Kidney tubule cell (primary cell): ENCODE measurements at places on chromosomes 16 and 17.

GRCh38 chr17:78893684-78894083 lies 9.3 kb downstream of the CEP295NL start:
- no peak for DNase-seq

DNA sequence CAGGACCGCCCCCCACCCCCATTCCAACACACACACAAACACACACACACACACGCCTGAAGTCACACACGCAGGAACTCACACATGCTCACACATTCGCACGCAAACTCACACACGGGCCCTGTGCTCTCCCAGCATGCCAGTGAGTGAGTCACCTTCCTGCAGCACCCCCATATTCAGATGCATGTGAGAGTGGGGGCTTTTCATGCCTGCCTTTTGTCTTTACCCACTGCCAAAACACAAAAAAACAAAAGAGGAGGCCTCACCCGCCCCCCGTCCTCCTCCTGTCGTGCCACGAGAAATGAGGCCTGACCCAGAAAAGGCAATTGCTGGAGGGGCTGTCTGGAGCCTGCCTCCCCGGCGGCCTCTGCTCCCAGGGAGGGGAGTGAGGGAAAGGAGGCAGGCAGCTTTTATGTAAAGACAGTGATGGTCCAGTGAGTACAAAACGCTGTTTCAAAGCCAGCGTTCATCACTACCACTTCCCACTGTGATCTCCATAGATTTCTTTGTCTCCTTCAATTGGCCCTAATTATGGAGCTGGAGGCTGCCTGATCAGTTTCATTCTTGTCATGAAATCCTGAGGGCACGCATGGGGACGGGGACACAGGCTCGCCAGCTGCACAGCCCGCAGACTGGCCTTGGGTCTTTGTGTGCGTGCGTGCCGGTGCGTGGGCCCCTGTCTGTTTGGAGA lies 29.5 kb upstream of the GSE1 start:
- no peak for DNase-seq

- DNase-seq = no peak
These were observed 9.3 kb downstream of the CHD9NB start for GRCh38 chr16:53043428-53043831.

GRCh38 chr16:3577302-3577752 lies at the start of gene NLRC3:
Gene NLRC3 (minus strand): TSS chr16:3577403. CDS start chr16:3565036, 12,367 bp downstream.
- no peak for DNase-seq

DNA sequence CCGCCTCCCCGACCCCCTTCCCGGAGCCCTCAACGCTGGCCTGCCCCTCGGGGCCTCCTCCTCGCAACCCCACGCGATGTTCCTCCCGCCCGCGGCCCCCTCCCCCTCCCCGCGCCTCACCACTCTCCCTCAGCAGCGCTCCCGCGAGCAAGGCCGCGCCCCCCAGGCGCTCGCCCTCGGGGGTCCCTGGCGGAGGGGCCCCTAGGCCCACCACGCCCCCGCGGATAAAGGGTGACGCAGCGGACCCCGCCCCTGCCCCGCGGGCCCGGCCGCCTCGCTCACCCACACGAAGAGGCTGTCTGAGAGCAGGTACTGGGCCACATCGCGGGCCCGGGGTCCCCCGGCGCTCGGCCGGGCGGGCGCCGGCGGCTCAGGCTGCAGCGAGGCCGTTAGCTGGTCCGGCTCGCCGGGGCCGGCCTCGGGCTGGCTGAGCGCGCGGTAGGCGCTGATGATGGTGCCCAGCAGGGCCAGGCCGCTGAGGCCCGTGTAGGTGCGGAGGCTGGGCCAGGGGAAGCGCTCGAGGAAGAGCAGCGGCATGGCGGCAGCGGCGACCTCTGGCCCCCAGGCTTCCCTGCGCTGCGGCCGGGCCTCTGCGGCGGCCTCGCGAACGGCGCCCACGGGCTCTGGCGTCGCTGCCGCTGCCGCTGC lies 430 bp downstream of the AMFR start:
- no peak for DNase-seq

DNA sequence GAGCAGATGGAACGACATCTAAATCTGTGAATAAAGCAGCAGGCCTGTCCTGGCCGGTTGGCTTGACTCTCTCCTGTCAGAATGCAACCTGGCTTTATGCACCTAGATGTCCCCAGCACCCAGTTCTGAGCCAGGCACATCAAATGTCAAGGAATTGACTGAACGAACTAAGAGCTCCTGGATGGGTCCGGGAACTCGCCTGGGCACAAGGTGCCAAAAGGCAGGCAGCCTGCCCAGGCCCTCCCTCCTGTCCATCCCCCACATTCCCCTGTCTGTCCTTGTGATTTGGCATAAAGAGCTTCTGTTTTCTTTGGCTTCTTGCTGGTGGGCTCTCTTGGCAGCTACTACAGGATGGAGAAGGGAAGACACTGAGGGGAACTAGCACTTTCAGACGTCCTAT lies 4.1 kb upstream of the RSAD1 start:
- no peak for DNase-seq

DNA sequence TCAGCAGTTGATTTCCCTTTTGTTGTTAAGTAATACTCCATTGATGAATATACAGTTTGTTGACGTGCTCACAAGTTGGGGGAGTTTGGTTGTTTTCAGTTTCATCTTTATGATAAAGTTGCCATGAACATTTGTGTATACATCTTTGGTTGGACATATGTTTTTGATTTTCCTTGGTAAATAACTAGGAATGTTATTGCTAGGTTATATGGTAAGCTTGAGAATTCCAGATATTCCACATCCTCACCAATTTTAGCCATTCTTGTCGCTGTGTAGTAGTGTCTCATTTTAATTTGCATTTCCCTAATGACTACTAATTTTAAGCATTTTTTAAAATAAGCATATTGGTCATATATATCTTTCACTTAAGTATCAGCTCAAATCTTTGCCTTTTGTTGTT lies 55.0 kb upstream of the RASL10B start:
- no peak for DNase-seq

DNA sequence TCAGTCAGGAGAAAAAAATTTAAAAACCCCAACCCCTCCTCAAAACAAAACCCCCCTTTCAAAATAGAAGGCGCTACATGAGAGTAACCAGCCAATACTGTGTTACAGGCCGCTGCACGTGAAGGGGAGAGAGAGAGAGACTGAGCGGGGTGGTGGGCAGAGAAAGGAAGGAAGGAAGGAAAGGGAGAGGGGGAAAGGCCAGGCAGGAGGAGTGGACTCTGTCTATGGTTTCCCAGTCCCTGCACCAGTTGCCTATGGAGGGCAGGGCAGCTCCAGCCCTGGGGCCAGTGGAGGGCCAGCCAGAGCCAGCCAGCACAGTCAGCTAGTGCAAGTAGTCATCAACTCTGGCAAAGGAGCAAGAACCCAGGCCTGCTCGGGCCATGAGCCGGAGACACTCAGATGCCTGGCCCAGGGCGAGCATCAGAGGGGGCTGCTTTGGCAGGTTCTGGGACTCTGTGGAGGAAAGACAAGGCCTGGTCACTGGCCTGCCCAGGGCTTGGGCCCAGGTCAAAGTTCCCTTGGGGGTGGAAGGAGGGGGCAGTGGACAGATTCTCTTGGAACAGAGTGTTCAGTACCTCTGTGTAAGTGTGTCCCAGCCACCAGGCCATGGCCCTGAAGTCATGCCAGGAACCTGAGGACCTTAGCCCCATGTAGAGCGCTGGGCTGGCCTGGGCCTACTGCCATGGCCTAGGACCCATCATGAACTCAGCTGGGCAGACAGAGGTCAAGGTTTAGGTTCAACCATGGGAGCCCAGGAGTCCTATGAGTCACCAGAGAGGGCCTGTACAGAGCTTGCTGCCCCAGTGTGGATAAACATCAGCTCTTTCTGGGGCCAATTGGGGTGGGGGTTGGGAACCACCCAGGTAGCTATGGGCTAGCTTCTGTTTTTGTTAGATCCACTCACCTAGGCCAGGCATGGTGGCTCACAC lies 7.3 kb upstream of the GFOD2 start:
- DNase-seq = no peak

DNA sequence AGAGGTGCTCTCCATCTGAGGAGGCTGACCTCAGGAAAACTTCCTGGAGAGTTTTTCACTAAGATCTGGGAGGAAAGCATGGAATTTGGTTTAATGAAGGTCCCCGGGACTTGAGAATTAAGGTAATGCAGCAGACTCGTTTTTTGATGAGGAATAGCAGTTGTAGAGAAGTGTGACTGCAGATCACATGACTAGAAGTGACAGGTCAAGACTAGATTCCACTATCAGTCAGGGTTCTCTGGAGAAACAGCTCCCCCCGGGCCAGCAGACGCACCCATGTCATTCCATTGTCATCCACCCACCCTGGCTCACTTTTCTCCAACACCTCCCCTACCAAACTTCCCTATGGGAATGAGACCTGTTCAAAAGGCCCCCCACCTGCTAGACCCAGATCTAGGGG lies 1.9 kb upstream of the DHRS13 start:
- no peak for DNase-seq

- DNase-seq = peak; percentile 70
These were observed 158.5 kb upstream of the CACNG5 start for GRCh38 chr17:66676421-66676820.

DNA sequence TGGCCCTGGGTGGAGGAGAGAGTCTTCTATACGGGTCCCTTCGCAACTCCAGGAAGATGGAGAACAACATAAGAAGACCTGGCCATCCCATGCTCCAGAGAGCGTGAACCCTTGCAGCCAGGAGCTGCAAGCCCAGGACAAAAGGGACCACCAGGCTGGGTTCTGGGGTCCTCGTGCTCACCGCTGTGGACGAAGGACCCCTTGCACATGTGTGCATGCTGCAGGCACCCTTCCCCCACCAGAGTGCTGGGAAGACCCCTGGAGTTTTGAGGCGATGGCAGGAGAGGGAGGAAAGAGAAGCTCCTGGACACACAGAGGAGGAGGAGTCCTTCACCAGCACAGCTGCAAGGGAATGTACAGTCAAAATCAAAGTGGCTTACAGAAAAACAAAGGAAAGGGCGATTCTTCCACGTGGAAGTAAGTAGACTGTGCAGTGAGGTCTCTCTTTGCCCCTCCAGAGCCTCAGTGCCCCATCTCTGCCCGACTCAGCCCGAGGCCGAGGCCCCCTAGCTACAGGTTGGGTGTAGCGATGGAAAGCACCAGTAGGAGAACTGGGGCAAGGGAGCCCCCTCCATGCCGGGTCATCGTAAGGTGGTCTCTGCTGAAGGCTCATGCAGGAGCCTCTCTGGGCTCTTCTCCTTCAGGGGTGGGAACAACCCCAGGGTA lies 51.3 kb downstream of the PIMREG start:
- DNase-seq = no peak

- DNase-seq = no peak
These were observed 22.2 kb upstream of the TOX3 start for GRCh38 chr16:52568983-52569690.

- DNase-seq = no peak
These were observed 117.7 kb upstream of the ELAC2 start for GRCh38 chr17:13135506-13135905.

- DNase-seq = no peak
These were observed 66.9 kb downstream of the SOCS1 start for GRCh38 chr16:11188801-11189740.
